ENCODE measurements at places on chromosomes 4 and X.

GRCh38 chr4:53057679-53058078 lies 195.6 kb downstream of the RASL11B start:
- no peak for DNase-seq

DNA sequence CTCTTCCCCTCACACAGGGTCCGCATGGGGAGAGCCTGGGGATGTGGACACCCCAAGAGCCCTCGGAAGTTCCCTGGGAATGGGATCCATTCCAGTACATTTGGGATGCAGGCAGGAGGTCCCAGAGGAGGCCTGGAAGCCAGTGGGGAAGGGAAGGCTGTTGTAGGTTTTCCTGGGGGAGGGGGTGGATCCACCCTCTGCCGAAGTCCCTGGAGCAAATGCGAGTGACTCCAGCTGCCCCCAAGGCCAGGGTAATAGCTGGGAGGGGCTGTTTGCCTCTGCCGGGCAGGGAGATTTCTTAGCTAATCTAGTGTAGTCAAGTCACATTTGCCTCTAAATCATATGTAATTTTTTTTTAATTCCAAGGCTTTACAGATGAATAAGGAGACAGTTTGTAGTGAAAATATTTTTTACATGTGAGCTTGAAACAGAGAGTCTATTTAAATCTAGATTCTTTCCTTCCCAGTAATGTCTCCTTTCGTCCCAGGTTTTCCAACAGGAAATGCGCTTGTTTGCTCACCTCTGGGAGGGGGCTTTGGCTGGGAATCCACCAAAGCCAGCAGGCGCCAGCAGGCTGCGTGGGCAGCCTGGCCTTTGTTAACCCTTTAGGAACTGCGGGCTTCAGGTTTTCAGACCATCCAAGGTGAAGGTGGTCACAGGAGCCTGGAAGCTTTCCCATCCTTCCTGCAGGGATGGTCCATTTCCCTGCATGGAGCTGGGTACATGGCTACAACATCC lies 26.8 kb downstream of the SH3TC1 start:
- no peak for DNase-seq

- DNase-seq: no peak
Measured at GRCh38 chr4:85218756-85219155, 252.3 kb upstream of the WDFY3 start.

- peak; percentile 16 for DNase-seq
Measured at GRCh38 chrX:115650916-115651315, 89.9 kb downstream of the PLS3 start.

- DNase-seq: no peak
Measured at GRCh38 chr4:54109241-54110018, 9.5 kb downstream of the GSX2 start.

GRCh38 chrX:150623583-150623982 lies 55.2 kb downstream of the MTM1 start:
- no peak for DNase-seq

DNA sequence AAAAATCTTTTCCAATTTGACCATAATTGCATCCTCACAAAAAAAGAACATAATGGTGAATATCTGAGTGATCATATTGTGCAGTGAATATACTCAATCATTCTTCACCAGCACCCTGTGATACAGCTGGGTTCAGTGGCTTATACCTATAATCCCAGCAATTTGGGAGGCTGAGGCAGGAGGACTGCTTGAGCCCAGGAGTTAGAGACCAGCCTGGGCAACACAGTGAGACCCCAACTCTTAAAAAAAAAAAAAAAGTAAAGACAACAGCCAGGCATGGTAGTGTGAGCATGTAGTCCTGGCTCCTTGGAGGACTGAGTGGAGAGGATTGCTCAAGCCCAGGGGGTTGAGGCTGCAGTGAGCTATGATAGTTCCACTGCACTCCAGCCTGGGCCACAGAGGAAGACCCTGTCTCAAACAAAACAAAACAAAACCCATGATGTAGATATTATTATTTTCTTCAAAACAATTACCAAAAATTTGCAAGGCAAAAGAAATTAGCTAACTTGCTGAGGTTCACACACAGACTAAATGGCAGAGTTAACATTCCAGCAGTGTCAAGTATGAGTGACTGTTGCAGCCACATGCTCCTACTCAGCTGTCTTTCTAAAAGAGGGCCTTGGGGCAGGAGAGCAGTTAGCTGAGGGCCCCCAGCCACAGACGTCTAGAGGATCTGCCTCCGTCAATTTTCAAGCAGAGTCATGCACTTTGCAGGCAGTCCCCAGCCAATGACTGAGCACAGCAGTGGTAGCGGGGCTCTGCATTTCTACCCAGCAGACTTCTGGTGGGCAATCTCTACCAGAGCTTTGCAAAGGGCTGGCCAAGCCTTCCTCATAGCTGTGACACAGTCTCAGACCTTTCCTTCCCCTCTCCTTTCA lies 33.4 kb downstream of the ADGRA3 start:
- no peak for DNase-seq

GRCh38 chrX:150845091-150845490 lies 53.4 kb downstream of the CD99L2 start:
- peak; percentile 38 for DNase-seq

DNA sequence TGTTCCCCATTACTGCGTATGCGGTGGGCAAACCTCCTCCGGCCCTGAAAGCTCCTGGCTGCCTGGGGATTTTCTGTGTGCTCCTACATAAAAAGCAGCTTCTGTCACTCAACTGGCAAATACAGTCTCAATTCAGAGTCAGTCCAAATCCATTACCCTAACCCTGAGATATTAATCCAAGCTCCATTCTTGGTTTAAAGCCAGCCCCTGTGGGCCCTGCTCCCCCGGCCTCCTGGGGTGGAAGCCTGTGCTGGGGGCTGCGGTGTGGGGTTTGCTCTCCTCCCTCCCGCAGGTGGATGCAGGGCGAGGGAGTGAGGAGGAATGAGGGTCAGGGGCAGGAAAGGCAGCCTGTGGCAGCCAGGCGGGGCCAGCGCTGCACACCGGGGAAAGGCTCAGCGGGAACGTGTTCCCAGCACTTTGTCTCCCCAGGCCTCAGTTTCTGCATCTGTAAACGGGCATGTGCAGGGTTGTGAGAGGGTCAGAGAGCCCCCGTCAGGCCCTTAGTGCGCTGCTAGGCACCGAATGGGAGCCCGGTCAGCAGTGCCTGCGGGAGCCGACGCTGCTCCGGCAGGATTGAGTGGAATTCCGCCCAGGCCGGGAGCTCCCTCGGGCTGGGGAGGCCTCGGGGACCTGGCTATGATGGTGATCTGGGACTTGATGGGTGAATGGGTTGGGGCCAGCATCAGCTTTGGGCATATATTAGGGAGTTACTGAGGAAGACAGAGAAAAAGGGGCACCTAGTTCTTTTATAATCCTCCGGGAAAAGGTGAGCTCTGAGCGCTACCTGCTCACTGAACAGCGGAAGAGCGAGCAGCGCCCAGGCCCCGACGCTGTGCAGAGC lies 6.3 kb upstream of the RGS12 start:
- no peak for DNase-seq

DNA sequence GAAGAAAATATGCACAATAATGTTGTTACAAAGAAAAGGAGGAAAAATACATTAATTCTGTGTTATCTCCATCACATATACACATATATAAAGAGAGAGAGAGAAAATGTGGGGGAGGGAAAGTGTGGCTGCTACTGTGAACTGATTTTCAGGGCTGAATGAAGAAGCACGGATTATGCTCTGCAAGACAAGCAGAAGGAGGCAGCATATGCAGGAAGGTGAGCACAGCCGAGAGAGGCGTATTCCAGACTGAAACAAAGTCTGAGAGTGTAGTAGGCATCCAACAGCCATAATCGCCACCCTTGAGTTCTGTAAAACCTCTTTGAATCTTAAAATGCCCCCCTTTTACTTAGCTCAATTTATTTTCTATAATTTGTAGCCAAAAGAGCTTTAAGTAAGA lies 1081.8 kb upstream of the GRID2 start:
- no peak for DNase-seq

- no peak for DNase-seq
Measured at GRCh38 chrX:43573441-43574015, 82.6 kb upstream of the MAOA start.

Measured in suppressor macrophage treated with lipopolysaccharide for 4 hours (primary cell).